Stimulated activated CD4-positive, alpha-beta T cell treated with anti-CD3 and anti-CD28 coated beads, Interleukin-1b, Interleukin-23, amount 100 ng/mL, for 4 hours (primary cell): ENCODE measurements at places on chromosomes 5 and 9.
A peak's percentile ranks its signal among the peaks of the same experiment; 100 is the strongest.

GRCh38 chr5:52799358-52799982 is 11.8 kb downstream of the ITGA1 start:
- no peak for DNase-seq

- no peak for DNase-seq
Observed at GRCh38 chr5:131563434-131564228, 71.4 kb downstream of the RAPGEF6 start.

- DNase-seq = no peak
Observed at GRCh38 chr5:12399868-12400267, 495.6 kb upstream of the CTNND2 start.

- DNase-seq = no peak
Observed at GRCh38 chr5:13692172-13692571, 252.3 kb downstream of the DNAH5 start.

- DNase-seq = peak; percentile 26
Observed at GRCh38 chr9:129208207-129209032, 30.4 kb upstream of the IER5L start.

- DNase-seq = no peak
Observed at GRCh38 chr5:141850786-141851185, 27.4 kb downstream of the PCDH1 start.

- no peak for DNase-seq
Observed at GRCh38 chr5:173786286-173787187, 101.6 kb upstream of the CPEB4 start.

- no peak for DNase-seq
Observed at GRCh38 chr9:136209232-136209631, 4.3 kb upstream of the LHX3 start.

DNA sequence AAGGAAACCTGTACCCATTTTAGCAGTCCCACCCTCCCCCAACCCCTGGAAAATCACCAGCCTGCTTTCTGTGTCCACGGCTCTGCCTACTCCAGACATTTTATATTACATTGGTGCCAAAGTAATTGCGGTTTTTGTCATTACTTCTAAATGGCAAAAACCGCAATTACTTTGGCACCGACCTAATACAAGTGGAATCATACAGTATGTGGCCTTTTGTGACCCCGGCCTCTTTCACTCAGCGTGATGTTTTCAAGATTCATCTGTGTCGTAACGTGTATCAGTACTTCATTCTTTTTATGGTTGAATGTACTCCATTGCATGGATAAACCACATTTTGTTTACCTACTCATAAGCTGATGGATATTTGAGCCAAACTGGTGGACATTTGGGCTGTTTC is 9.7 kb upstream of the ORM1 start:
- DNase-seq = no peak

- DNase-seq = no peak
Observed at GRCh38 chr5:32394981-32395380, 49.6 kb downstream of the ZFR start.

DNA sequence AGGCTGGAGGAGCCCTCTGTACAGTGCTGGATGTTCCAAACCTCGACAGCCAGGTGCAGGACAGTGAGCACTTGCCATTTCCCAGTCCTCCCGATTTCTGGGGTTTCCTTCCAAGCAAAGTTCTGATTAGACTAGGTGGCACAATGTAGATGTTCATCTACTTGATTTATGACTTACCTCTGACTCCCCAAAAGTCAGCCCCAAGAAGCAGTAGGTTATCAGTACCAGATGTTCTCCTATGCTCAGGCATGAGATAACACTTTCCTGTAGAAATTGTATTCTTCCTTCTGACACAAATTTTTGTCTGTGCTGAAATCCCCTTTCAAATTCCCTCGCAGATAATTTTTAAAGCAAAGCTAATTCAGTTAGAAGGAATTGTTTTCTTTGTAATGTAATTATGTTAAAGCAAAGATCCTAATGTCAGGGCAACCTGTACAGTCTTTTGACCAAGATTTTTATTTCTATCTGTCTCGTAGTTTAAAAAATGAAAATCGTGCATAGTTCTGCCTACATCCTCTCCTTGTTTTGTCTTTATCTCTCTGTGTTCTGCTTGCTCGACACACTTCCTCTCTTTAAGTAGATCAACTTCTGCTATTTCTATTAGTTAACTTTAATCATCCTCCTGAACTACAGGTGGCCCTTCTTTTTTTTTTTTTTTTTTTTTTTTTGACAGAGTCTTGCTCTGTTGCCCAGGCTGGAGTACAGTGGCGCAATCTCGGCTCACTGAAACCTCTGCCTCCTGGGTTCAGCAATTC is 102.4 kb upstream of the PJA2 start:
- no peak for DNase-seq

- no peak for DNase-seq
Observed at GRCh38 chr9:108395421-108395820, 460.4 kb downstream of the ACTL7B start.

DNA sequence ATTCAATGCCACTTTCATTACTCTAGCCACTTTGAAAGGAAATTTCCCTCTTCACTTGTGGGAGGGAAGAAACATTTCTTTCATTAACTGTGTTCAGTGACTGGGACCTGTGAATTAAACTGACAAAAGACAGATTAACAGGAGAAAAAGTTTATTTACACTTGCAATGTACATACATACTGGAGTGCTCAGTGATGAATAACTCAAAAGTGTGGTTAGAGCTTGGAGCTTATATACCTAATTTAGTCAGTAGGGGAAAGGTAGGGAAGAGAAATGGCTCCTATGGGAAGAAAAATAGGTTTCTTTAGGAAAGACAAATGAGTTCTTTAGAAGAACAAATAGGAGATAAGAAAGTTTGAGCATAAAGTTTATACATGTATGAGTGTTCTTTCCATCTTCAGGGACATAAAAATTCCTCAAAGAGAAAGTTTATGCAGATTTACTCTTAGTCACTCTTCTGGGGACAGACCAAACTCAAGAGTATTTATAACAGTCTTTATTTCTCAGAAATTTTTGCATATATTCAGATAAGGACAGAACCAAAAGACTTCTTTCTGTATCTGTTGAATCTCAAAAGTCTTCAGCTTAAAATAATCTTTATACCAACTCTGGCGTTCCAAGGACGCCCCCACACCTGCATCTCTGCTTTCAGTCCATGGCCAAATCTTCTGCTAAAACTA is 120.0 kb upstream of the RAI14 start:
- no peak for DNase-seq

DNA sequence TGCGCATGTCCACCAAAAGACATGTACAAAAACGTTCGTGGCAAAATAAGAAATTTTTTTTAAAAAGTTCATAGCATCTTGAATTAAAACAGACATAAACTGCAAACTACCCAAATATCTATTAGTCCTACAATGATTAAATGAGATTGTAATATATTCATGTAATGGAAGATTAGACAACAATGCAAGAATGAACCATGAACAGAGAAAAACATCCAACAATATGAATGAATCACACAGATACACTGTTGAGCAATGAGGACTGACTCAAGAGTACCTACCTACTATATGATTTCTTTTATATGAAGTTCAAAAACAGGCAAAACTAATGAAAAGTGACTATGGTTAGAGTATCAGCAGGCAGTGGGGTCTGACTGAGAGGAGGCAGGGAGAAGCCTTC is 17.9 kb upstream of the CTNNAL1 start:
- DNase-seq = no peak

GRCh38 chr9:34089311-34089710 is 37.2 kb downstream of the DCAF12 start:
- DNase-seq = no peak

GRCh38 chr9:99127356-99128132 is 22.6 kb downstream of the TGFBR1 start:
- no peak for DNase-seq

DNA sequence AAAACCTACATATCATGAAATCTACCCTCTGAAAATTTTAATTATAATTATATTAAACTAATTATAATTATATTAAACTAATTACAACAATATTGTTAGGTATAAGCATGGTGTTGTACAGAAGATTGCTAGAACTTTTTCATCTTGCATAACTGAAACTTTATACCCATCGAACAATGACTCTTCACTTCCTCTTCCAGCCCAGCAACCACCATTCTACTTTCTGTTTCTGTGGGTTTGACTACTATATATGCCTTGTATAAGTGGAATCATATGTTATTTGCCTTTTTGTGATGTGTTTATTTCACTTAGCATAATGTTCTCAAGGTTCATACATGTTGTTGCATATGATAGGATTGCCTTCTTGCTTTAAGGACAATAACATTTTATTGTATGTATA is 274.2 kb upstream of the CCNH start:
- no peak for DNase-seq

- DNase-seq = no peak
Observed at GRCh38 chr5:107887166-107887943, 216.6 kb upstream of the EFNA5 start.

DNA sequence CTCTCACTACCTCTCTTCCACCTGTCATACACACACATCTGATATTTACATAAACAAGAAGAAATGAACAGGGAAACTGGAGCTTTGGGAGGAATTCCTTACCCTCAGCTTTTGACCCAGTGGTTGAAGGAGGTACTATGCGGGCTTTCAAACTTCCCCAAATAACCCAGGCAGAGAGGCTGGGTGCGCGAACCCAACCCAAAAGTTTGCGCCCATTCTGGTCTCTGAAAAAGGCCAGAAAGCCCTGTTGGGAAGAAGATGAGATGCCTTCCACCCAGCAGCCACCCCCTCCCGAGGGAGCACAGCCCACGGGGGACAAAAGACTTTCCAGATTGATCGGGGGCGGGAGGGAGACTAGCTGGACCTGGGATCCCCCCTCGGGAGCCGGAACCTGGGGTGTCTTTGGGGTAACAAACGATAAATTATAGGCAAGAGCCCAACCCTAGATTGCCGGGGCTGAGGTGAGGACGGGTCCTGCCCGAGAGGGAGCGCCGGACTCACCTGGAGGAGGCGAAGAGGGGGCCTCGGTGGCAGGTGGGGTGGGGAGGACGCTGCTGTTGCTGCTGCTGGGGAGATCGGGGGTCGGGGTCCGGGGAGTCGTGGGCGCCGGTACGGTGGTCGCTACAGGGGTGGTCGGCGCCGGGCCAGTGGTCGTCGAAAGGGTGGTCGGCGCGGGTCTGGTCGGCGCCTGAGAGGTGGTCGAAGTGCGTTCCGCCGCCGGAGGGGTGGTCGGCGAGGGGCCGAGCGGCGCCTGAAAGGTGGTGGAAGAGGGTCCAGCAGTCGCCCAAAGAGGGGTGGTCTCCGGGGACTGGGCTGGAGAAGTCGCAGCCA is 798 bp downstream of the MEGF9 start:
- no peak for DNase-seq

DNA sequence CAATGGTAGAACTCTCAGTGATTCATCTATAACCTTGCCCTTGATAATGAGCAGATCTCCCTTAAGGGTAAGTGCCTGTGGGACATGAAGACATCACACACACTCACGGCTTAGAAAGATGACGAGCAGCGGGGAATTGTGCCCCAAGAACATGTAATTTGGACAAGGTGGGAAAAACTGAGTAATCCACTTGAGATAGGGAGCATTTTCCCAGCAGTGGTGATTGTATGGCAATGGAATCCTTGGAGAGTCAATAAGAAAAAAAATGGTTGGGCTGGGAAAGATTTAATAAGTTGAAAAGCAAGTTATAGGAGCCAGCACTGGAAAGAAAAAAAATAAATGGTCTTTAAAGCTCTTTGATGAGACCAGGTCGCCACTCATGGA is 193.1 kb downstream of the GLIS3 start:
- DNase-seq = no peak

- DNase-seq = no peak
Observed at GRCh38 chr5:124234022-124234769, 512.2 kb downstream of the ZNF608 start.

GRCh38 chr5:164868761-164869160 is 1363.3 kb downstream of the MAT2B start:
- no peak for DNase-seq

- no peak for DNase-seq
Observed at GRCh38 chr9:73116031-73116430, 35.6 kb upstream of the ANXA1 start.

DNA sequence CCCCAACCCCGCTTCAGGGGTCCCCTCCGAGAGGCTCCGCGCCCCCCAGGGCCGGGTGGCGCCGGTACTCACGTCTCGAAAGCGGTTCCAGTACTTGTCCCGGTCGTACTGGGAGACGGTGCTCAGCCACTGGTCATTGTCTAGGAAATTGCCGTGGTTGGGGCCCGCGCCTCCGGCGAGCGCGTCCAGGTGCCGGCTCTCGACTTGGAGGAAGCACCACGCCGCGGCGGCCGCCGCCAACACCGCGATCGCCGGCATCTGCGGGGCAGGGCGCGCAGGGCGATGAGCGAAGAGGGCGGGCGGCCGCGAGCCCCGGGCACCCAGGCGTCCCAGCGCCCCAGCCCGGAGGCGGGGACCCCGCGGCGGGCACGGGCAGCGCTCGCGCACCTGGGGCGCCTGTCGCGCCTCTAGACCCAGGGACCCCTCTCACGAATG is 808 bp downstream of the SPOCK1 start:
- no peak for DNase-seq

GRCh38 chr9:35903049-35903448 is 3.0 kb upstream of the HRCT1 start:
- DNase-seq = no peak

GRCh38 chr5:1734271-1734907 is 65.2 kb downstream of the MRPL36 start:
- DNase-seq = no peak
